ENCODE measurements at places on chromosomes 13 and 19. TPM values are rescaled to one million over a fixed set of nuclear protein-coding genes. Genes with fewer than 3 reads are reported as not detected.
A peak's percentile ranks its signal among the peaks of the same experiment; 100 is the strongest.

Gene SLC17A7
- total RNA-seq: 0.15 TPM

Gene PEAK3
- 0.28 TPM for total RNA-seq

Gene NLRP8
- total RNA-seq: not detected

Gene ZNF439
- total RNA-seq: 0.60 TPM

Gene ZNF793
- total RNA-seq: 0.33 TPM

DNA sequence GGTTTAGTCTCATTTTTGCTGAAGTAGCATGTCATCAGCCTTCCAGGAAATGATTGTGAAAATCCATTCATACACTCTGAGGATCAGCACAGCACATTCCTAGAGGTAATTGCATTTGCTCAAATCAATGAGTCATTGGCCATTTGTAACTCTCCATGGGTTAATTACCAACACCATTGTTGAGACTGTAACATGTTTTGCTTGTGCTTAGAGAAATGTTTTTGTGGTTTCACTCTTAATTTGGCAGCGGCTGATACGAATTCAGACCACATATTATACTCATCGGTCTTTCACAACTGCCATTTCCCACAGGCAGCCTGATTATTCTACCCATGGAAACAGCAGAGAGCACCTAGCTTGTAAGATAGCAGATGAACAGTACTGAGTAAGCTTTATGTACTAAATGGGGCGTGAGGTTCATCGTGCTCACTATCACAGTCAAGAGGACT lies 110.3 kb downstream of the NHLRC3 start:
- no peak for DNase-seq

DNA sequence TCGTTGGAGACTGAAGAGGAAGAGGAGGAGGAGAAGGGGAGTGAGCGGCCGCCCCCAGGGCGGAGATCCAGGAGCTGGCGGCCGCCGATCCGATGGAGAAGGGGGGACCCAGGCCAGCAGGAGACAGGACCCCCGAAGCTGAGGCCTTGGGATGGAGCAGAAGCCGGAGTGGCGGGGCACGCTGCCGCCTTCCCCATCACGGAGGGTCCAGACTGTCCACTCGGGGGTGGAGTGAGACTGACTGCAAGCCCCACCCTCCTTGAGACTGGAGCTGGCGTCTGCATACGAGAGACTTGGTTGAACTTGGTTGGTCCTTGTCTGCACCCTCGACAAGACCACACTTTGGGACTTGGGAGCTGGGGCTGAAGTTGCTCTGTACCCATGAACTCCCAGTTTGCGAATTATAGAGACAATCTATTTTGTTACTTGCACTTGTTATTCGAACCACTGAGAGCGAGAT lies 1.8 kb downstream of the GADD45B start:
- DNase-seq: peak; percentile 63

GRCh38 chr19:12868540-12869112 lies 12.6 kb downstream of the DNASE2 start:
- DNase-seq: no peak

GRCh38 chr19:50826492-50827240 lies 3.1 kb upstream of the KLK1 start:
- no peak for DNase-seq

Measured in left lobe of liver (tissue), 2 donors.